ENCODE measurements at places on chromosomes 3 and 15.

DNA sequence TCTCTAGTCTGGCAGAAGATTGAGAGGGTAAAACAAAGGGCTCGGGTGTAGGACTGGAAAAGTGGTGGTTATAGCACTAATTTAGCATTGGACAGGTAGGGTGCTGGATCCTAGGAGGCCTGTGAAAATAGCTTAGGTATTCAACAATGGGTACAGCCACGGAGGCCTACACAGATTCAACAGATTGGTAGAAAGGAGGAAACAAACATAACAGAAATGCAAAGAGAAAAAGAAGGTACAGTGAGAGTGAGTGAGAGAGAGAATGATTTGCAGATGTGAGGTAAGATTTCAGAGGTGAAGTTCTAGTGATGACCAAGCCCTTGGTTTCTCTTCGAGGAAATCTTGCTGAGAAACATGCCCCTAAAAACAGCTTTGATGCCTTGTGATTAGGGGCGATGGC lies 37.9 kb downstream of the ADIPOQ start:
- no peak for DNase-seq

DNA sequence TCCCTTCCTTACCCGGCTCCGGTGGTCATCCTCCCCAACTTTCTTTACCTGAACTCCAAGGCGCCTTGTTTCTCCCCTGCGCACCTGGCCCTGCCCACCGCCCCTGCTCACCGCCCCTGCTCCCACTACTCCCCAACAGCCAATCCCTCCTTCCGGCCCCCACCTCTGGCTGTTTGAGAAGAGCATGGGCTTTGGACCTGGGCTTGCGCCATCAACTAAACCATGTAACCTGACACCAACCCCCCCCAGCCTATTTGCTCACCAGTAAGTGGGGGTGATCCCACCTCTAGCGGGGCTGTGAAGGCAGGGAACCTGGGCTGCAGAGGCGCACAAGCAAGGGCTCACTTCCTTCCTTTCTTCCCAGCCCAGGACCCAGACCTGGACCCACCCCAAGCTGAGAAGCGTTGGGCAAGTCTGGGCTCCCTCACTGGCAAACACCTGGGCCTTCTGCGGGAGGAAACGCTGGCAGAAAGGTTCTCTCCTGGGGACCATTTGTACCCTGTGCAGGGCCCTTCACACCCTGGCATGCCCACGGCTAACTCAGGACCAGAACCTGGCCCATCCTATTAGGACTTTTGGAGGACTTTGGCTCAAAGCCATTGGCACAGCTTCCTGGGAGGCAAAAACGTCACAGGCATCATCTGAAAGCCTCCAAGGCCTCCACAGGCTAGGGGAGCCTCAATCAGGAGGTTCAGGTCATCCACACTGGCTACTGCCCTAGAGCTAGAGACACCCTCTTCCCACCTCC lies at the start of gene PLXNB1:
PLXNB1 (minus strand) TSS at position 127 of the 748 bp plus-strand sequence. CDS start 5,475 bp downstream, outside the sequence.
- DNase-seq, result no peak

DNA sequence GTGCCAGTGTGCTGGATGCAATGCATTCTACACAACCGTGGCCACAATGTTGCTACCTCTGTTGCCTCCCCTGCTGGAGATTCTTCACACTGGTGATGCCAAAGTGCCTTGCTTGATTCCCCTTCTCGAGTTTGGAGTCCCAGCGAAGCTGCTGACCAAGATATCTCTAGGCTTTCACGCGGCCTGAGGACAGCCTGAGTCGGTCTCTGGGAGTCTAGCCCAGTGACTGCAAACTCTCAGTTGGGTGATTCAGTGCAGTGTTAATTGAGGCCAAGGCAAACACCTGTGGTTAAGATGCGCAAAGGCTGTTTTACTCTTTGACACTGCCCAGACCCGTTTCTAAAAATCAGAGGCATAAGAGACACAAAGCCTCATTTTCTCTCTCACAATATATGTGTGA lies 434.4 kb downstream of the NR2F2 start:
- no peak for DNase-seq

DNA sequence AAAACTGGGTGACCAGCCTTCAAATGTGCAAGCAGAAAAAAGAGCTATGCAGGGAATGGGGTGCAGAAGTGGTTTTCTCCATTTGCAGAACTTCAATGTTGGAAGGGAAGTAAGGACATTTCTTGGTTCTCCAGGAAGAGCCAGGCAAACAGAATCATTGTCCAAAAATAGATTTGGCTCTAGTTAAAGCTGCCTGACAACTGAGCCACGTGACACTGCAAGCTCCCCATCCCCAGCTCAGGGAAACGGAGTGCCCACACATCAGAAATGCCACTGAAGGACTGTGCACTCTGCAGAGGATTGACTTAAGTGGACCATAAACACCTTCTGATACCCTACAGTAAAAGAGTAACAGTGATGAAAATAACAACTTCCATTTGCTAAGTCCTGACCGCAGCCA lies 195.6 kb upstream of the NSMCE3 start:
- no peak for DNase-seq

DNA sequence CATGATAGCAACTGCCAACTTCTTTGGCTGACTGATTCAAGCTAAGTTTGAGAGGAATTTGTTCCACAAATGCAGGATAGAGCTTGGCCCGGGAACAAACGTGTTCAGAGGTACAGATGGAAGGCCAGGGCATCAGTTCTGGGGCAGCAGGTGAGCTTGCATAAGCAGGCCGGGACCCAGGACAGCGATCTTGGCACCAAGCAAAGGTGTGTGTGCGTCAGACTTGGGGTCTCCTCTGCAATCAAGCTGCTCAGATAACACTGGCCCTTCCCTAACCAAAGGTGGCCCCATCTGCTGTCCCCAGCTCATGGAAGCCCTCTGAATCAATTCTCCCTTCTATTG lies 155.6 kb downstream of the MEGF11 start:
- no peak for DNase-seq

- no peak for DNase-seq
These were observed 25.5 kb downstream of the SEC62 start for GRCh38 chr3:169992156-169992555.

DNA sequence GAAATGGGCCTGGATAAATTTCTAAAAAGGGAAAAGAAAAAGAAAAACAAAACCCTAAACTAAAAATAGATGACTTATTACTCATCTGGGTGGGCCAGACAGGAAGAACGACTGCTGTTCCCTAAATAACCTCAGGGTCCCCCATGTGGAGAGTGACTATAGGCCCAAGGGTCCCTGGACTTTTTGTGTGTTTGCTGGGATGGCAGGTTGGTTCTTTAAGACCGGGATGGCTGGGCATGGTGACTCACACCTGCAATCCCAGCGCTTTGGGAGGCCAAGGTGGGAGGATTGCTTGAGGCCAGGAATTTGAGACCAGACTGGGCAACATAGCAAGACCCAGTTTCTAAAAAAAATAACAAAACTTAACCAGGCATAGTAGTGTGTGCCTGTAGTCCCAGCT lies 43.8 kb upstream of the TRA2B start:
- no peak for DNase-seq

GRCh38 chr3:169668957-169669741 lies 5.6 kb upstream of the MECOM start:
- DNase-seq, result no peak

- DNase-seq, result peak; percentile 20
These were observed 448 bp downstream of the PLXNB1 start for GRCh38 chr3:48429317-48429959.

GRCh38 chr15:100663086-100663914 lies 60.9 kb downstream of the ASB7 start:
- DNase-seq, result no peak

DNA sequence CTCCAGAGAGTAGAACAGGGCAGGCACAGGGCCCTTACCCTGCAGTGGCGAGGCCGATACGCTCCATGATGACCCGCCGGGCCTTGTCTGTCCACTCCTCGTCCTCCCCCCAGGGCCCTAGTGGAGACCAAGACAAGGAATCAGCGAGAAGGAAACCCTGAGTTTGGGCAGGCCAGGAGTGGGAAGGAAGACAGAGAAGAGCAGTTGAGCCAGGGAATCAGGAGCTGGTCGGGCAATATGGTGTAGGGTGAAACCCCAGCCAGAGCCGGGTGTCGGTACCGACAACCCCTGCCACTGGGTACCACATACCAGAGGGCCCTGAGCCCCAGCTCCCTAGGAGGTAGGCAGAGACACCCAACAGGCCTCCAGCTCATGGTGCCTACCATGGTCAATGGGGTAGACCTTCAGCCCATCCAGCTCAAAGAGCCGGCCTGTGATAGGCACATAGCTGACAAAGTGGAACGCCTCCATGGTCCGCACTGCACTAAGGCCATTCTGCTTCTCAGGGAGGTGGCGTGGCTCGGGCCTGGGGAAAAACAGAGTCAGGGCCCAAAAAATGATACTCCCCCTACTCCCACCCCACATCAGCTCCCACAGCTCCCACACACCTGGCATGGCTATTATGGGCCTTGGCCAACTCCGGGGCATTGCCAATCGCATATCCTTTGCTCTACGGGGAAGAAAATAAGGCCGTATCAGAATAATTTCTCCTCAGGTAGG lies 38.0 kb downstream of the SEMA3G start:
- no peak for DNase-seq

GRCh38 chr15:90664650-90665287 lies 52.4 kb upstream of the BLM start:
- no peak for DNase-seq

- DNase-seq, result no peak
These were observed 17.5 kb downstream of the TGM5 start for GRCh38 chr15:43249236-43249635.

DNA sequence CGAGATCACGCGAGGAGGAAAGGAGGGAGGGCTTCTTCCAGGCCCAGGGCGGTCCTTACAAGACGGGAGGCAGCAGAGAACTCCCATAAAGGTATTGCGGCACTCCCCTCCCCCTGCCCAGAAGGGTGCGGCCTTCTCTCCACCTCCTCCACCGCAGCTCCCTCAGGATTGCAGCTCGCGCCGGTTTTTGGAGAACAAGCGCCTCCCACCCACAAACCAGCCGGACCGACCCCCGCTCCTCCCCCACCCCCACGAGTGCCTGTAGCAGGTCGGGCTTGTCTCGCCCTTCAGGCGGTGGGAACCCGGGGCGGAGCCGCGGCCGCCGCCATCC lies 1.1 kb upstream of the SETD5 start:
- peak; percentile 59 for DNase-seq

GRCh38 chr3:41199866-41200668 lies 762 bp downstream of the CTNNB1 start:
- DNase-seq, result no peak

DNA sequence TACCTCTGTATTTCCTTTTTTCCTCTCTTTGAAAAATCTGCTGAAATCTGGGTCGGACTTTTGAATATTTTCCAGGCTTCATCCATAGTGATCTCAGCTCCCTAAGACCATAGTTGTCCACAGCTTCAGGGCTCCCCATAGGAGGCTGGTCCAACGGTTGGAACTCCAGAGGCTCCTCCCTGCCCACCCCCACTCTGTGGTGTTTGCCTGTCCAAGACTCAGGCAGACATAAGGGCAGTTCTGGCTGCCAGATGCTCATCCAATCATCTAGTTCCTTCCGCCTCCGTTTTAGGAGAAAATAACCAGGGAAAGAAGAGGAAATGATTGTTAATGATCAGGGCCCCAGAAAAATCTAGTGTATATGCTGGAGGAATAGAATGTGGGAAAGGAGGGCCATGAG lies 27.9 kb upstream of the PRTG start:
- no peak for DNase-seq

DNA sequence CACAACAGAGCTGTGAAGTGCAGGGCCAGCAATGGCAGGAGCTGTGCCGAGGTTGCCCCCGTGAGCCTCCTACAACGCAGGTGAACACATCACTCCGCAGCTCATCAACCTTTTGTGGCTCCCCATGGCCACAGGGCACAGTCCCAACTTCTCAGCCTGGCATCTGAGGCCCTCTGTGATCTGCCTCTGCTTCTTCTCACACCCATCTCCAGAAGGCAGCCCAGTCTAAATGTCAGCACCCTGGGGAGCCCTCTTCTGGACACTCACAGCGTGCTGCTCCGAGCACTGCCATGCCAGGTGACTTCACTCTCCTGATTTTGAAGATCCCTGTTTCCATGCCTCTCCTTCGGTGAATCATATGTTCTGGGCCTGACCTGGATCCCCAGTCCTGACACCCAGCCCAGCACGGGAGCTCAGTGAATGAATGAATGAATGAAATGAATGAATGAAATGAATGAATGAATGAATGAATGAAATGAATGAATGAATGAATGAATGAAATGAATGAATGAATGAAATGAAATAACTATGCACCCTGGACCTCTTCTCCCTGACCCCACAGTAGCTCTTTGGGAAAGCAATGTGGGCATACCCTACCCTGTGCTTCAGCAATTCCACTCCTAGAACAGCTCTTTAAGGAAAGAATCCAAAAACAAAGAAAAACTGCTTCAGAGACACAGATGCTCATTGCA lies 17.9 kb upstream of the SKIC8 start:
- no peak for DNase-seq

GRCh38 chr3:129890125-129890524 lies 3.4 kb downstream of the TMCC1 start:
- no peak for DNase-seq

GRCh38 chr3:122719273-122719921 lies 38.8 kb downstream of the PARP14 start:
- DNase-seq, result no peak

GRCh38 chr3:129624347-129625071 lies 18.0 kb upstream of the PLXND1 start:
- DNase-seq, result no peak

- no peak for DNase-seq
These were observed 60.5 kb downstream of the SLMAP start for GRCh38 chr3:57816471-57817095.

- DNase-seq, result no peak
These were observed 45.2 kb downstream of the CGNL1 start for GRCh38 chr15:57421551-57421950.

DNA sequence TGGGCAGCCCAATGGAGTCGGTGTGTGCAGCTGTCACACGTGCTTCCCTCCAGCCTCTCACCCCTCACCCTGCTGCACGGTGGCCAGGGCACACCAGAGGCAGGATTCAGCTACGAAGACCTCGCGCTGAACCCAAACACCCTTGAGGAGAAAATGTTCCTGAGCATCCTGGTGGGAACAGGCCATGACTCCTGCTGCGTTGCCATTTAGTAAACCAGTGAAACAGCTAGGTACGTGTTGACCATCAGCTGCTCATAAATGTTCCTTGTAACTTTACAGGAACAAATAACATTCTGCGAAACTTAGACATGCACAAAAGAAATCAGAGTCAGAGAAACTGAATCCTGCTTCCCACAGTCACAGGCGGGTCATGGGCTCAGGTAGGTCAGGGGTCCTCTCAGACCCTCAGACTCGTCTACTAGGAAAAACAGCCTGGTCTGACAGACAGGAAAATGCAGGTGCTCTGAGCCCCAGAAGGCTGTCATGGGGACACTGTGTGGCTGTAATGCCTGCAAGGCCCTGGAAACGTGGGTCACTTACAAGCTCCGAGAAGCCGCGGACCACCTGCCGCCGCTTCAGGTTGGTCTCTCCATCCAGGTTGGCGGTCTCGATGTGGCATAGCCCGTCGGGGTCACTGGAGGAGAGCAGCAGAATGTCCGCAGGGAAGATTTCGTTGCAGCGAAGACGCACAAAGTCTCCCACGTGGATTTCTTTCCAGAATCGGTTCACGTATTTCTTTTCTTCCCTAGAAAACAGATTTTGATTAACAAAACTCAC lies 82.5 kb downstream of the ATP10A start:
- no peak for DNase-seq

DNA sequence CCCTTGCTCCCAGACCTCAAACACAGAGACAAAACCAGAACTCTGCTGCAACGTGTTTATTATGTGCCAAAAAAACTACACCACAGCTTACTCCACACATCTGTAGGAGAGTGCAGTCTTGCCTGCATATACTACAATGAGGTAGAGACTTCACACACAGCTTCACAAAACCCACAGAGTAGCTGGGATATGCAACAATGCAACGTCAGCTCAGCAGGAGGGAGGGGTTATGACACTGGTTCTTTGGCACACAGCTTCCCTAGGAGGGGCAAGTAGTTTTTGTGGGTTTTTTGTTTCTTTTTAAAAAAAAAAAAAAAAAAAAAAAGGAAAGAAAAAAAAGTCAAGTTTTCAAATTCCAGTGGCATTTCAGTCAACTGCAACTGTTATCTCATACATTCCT lies 2.9 kb upstream of the RPS17 start:
- DNase-seq, result no peak
